ENCODE measurements at places on chromosomes 4 and X.
A peak's percentile ranks its signal among the peaks of the same experiment; 100 is the strongest.

GRCh38 chr4:54082168-54082567, 17.8 kb upstream of the CHIC2 start:
- DNase-seq, result no peak

GRCh38 chrX:2741386-2741785, 10.5 kb upstream of the XG start:
- no peak for DNase-seq

GRCh38 chr4:185465707-185466106, 5.8 kb downstream of the CCDC110 start:
- DNase-seq, result no peak

DNA sequence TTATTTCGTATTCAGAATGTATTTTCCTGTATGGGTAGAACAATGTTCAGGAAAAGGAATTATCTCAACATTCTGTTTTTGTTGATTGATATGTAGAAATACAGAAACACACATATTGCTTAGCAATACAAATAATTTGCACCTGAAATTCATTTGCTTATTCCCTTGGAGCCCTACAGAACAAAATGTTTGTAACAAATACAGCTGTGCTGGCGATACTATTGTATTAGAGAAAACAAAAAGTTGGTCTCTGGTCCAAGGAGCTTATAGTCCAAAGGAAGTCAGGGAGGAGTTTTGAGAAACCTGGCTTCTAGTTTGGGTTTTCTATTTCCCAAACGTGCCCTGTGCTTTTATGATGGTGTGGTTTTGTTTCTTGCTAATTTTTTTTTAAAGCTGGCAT, 37.8 kb upstream of the CAPN6 start:
- no peak for DNase-seq

- peak; percentile 96 for DNase-seq
These were observed 20.5 kb downstream of the TRIM61 start for GRCh38 chr4:164956766-164957643.

DNA sequence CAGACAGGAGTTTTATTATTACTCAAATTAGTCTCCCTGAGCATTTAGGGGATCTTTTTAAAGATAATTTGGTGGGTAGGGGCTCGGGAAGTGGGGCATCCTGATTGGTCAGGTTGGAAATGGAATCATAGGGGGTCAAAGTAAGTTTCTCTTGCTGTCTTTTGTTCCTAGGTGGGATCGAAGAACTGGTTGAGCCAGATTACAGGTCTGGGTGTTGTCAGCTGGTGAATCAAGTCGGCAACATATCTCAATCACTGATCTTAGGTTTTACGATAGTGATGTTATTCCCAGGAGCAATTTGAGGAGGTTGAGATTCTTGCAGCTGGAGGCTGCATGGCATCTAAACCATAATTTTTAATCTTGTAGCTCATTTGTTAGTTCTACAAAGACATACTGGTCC, 629.5 kb upstream of the AMOT start:
- no peak for DNase-seq

DNA sequence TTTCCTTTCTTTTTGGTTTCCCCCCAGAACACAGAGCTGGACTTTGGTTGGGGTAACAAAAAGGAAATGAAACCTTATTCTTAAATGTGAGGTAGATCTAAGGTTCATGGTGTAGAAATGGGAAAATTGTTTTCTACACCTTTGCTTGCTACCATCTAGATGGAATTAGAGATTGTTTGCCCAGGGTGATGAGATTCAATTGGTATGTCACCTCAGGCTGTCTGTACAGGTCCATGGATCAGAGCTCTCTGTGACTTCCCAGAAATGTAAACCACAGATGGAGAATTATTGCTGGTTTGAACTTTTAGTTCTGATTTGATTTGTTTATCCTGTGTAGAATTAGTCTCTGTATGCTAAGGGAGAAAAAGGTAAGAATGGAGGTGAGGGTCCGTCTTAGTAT, 146.7 kb downstream of the PCDH7 start:
- DNase-seq, result no peak

DNA sequence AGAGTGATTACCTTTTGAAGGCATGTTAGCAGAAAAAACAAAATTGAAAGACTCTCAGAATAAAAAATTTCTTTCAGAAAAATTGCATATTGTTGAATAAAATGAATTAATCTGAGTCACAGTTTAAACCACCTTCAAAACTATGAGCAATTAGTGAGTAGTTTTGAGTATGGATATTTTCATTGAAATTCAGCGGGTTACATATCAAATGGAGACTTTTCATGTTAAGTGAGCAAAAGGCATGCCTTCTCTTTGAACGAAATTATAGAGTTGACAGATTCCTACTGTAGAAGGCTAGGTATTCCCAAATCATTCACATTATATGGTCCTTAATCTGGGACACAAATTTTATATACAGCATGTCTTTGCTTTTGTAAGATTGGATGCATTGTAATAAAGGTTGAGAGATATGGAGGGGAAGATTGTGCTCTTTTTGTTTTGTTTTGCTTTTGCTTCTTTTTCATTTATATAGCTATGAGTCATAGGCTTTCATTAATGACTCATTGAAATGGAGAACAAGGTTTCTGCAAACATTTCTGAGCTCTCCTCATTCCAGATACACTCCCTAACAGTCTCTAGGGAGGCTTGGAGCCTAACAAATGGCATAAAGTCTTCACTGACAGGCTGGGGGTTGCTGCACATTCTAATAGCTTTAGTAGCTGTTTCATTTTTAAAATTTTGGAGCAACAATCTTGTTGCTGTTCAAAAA, 21.6 kb downstream of the PCDH18 start:
- DNase-seq, result no peak

Measured in NCI-H526 (cell line).